ENCODE measurements at places on chromosomes 12 and 14.
A peak's percentile ranks its signal among the peaks of the same experiment; 100 is the strongest.

DNA sequence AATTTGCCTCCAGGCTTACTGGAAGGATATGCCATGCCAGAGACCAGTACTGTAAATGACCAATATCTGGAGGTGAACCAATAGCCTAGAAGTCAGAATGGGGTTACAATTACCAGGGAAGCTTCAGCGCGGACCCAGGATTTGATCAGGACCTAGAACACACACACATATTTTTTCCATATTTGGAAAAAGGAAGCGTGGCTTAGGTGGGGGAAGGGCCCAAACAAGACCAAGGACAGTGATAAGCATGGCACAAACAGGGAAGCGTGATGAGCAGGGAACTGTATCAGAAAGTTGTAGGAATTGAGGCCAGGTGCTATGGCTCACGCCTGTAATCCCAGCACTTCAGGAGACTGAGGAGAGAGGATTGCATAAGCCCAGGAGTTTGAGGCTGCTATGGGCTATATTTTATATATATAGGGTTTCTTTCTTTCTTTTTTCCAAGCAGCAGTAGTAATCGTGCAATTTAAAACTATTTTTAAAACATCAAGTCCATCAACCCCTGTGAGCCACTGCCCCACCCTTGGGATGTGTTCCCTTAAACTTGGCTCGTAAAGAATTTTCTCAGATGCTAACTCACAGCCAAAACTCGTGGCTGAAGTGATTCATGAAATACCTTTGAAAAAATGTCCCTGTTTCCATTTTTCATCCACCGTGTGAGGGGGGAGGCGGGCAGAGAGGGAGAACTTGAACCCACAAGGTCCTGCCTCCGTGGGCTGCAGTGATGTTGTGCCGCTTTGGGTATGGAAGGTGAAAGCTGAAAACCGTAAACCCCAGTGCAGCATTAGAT lies 16.7 kb downstream of the HRK start:
- DNase-seq: no peak

DNA sequence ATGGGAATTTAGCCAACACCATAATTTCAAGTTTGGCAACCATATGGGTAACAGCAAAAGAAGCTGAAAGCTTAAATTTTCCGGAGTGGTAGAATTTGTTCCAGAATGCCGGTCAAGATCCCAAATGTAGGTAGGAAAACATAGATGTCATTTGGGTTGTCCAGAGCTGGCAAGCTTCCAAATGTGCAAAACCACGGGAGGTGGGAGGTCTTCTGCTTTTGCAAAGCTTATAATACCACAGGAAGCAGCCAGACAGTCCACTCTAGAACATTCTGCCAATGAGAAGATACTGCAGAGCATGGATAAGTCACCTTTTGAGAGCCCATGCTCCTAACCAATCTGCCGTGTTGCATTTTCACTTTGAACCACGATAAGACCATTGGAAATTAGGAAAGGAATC lies 26.4 kb upstream of the BATF start:
- DNase-seq: no peak

DNA sequence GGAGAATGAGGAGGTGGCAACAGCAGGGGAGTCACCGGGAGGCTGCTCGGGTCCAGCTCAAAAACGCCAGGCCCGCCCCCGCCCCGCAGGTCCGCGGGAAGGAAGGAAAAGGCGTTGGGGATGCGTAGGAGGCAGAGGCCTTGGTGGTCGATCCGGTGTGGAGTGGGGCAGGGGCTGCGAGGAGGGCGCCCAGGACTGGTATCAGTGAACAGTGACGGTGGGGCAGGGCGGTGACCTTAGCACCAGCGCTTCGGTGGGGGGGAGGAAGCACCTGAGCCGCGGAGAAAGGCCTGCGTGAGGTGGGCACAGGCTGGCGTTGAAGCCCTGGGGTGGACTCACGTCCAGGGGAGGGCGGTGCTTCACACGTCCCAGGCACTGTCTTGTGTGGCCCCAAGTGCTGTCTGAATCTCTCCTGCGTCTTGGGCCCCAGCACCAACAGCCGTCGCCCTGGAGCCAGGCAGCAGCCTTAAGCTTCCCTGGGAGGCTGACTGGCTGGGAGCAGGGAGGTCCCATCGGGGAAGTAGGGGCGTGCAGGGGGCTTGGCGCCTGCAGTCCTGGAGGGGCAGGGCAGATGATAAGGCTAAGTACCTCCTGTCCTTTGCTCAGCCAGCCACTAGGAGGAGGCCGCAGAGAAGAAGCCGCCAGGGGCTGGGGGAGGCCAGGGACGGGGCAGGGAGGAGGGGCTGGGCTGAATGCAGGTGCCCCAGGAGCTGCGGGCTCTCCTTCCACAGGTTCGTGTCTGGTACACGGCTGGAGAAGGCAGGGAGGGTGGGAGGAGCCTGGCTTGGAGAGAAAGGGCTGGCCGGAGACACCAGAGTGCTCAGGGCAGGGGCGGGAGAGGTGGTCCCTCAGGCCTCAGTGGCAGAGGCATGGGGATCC lies 26.5 kb downstream of the ZBTB42 start:
- peak; percentile 65 for DNase-seq

DNA sequence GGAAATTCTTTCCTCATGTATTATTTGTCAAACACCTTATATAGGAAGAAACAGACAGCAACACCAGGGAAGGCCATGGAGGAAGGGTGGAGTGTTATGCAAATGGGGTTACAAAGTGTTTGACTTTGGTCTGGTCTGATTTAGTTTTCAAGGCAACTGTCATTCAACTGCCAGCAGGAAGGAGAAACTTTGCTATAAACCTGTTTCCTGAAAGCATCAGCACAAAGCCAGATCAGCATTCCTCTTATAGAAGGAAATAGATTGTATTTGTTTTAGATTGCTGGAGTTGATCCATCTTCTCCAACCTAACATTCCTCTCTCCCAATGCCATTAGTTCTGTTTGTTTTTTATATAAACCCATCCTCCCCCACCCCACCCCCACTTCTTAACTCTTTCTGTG lies 65.7 kb downstream of the STAB2 start:
- no peak for DNase-seq

DNA sequence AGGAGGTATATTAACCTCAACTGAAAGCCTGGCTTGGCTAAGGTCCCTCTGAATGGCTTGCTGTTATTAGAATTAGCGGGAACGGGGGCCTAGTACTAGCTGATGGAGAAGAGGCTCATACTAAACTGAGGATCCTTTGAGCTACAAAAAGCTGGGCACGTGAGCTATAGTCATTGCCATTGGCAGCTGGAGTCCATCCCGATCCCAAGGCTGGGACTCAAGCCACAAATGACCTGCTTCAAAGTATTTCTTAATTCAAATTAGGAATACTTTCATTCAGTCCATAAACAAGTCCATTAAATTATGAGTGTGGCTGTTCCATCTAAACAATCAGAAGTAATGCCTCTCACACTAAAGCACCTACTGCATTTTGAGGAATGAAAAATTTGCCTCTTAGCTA lies 114.5 kb downstream of the DACT1 start:
- no peak for DNase-seq

GRCh38 chr12:129145381-129145780 lies 292.1 kb downstream of the GLT1D1 start:
- no peak for DNase-seq

GRCh38 chr12:70822412-70822811 lies 98.1 kb downstream of the PTPRR start:
- no peak for DNase-seq

GRCh38 chr14:74356892-74357575 lies 8.8 kb downstream of the VRTN start:
- no peak for DNase-seq
